ENCODE measurements at places on chromosomes 12 and 14.

DNA sequence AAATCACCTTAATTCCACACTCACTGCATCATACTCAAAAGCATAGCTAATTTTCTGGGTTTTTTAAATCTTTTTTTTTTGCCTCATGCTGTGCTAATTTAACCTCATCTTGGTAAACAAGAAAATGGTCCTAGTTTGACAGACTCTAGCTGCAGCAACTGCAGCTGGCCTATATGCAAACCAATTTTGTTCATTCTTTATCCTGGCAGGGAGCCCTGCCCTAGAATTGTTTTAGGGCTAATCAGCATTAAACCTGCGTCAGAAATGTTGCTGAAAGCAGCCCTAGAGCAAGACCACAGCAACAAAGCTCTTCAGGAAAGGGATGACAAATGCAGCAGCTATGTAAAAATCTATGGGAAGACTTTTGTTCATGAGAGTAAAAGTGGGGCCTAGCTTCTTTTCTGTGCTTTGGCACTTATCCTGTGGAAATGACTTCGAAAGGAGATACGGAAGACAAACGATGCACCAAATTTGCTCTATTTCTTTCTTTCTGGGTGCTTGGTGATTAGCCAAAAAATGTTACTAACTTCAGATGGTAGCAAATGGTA, 72.2 kb downstream of the DENND5B start:
- peak; percentile 90 for DNase-seq

- DNase-seq, result no peak
Measured at GRCh38 chr14:100128688-100129087, 30.8 kb downstream of the DEGS2 start.

GRCh38 chr12:74415633-74416032, 122.0 kb upstream of the ATXN7L3B start:
- DNase-seq, result peak; percentile 73

DNA sequence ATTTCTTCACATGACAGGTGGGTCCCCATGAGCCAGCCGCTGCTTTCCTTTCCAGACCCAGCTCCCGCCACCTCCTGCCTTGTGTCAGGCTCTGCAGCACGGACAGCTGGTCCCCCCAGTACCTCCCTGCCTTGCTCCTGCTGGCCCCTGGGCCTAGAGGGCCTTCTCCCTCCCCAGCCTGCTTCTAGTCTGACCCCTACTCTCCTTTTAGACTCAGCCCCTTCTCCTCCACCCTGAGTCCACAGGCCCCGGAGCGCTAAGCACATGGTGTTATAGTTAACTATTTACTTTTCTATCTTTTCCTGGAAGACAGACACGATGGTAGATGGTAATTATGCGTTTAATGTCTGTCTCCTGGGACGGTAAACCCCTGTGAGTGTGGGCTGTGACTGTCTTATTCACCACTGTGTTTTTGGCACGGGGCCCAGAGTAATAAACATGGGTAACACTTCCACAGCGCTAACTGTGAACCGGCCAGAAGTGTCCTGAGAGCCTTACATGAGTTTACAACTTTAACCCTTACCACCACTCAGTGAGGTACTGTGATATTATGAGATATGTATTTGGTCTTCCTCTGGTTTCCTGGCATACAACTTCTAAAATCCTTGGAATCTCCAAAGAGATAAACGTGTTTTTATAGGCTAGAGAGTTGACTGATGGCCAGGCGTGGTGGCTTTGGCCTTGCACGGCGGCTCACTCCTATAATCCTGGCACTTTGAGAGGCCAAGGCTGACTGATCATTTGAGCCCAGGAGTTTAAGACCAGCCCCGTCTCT, 41.2 kb downstream of the DGLUCY start:
- DNase-seq, result no peak

DNA sequence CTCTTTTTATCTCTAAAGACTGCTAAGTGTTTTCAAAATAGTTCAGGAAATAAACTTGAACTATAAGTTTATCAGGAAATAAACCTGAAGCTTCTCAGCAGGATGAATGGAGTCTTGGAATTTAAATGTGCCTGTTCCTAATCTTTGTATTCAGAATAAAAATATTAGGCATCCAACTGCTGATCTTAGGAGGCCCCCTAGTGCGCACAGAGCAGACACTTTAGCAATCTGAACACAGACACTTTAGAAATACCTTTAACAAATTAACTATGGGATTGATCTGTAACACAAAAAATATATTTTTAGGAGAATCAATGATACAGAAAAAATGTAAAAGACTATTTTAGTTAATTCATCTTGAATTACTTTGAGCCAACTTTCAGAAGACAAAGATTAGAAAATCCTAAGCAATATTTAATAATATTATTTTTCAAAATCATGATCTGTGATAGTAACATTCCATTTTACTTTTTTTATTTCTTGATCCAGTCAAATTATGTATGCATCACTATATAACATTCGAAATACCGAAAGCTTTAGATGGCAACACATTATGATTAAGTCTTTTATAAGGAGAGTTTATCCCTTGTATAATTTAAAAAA, 80.9 kb downstream of the SLC41A2 start:
- DNase-seq, result peak; percentile 59

- DNase-seq, result peak; percentile 99
Measured at GRCh38 chr12:20588042-20588441, 107.1 kb upstream of the SLCO1C1 start.

DNA sequence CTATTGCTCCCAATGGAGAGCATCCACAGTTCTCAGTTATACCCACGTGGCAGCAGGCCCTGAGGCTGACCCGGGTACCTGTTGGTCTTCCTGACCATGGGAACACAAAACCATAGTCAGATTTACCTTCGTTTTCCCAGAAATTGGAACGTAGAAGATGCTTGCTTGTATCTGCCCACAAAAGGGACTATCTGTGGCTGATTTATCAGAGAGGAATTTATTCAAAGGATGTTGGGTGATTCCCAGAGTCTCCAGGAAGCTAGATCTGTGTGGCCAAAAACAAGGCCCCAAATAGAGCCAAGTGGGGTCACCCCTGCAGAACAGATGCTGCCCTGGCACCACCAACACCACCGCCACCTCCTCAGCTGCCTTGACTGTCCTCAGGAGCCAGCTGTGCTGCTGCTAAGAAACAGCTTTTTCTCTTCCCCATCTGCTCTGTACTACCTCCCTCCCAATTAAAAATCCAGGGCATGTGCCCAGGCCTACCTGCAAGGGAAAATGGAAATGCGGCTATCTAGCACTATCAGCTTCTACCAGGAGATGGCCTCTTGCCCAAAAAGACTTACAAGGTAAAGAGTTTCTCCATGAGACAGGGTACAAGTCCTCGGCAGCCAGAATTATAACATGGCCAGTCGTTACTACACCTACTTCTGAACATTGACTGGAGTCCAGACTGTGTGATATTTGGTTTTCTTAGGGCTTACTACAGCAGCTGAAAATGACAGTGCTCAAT, 128.6 kb upstream of the PLEKHG7 start:
- DNase-seq, result peak; percentile 75

GRCh38 chr12:128856035-128856790, 2.9 kb downstream of the GLT1D1 start:
- DNase-seq, result no peak

DNA sequence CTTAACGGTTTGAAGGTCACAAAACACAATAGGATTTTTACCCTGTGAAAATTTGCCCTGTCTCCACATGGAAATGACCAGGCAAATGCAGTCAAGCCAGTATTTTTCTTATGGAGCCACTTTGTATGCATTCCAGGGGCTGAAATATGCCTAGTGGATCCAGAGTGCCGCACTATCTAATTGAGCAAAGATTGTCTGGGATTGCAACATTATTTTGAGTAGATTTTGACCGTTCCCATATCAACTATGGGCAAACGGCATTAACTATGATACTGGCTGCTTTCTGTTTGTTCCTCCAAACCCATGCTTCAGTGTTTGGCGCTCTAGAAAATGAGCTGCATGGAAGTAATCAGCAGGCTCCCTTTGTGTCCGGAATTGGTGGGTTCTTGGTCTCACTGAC, 223.0 kb downstream of the BTG1 start:
- no peak for DNase-seq

GRCh38 chr14:99633918-99634317, 11.0 kb upstream of the HHIPL1 start:
- DNase-seq, result no peak

- DNase-seq, result no peak
Measured at GRCh38 chr12:93972411-93973208, 175.8 kb upstream of the PLXNC1 start.

- no peak for DNase-seq
Measured at GRCh38 chr12:95142431-95143151, 69.2 kb upstream of the NR2C1 start.

GRCh38 chr12:57239587-57240065, 10.1 kb downstream of the SHMT2 start:
- DNase-seq, result no peak

DNA sequence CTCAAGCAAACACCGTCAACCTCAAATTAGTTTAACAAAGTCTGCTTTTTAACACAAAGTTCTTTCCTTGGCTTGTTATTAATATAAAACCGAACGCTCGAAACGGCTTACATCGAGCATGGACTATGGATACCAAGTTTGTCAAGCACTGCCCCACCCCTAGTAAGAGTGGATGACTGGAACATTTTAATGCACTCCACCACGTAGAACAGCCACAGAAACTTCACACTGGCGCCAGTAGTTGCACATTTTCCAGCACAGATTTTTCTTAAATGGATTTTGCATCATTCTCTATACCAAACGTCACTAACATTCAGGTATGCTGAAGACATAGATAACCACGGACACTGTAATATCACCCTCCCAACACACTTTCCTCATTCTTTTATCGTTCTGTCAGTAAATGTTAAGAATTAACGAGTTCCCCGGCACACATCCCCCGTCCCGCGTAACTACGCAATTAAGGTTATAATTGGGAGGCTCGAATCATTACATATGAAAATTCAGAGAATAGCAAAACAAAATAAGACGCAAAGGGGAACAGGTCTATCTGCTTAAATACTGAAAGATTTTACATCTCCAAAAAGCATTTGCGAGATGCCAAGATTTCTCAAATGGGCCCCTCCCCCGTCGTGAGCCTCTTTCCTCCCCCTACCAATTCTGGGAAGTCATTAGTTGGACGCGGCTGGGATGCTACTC, 990 bp downstream of the FERMT2 start:
- DNase-seq, result peak; percentile 32

- DNase-seq, result no peak
Measured at GRCh38 chr14:59439256-59439965, 25.8 kb downstream of the GPR135 start.

GRCh38 chr14:93286212-93286890, 46.5 kb downstream of the BTBD7 start:
- no peak for DNase-seq

DNA sequence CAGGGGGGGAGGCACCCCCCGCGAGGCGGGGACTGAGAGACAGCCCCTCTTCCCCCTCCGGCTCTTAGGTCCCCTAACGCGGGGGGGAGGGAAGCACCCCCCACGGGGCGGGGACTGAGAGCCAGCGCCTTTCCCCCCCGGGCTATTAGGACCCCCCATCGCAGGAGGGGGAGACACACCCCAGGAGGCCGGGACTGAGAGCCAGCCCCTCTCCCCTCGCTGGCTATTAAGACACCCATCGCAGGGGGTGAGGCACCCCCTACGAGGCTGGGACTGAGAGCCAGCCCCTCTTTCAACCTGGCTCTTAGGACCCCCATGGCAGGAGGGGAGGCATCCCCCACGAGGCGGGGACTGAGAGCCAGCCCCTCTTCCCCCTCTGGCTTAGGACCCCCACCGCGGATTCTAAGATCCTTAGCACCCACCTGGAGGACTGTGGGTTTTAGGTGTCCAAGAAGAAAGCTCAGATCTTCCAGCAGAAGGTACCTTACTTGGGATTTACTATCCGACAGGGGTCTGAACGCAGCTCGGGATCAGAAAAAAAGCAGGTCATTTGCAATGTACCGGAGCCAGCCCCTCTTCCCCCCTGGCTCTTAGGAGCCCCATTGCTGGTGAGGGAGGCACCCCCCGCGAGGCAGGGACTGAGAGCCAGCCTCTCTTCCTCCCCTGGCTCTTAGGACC, 197.8 kb upstream of the PZP start:
- DNase-seq, result peak; percentile 54

DNA sequence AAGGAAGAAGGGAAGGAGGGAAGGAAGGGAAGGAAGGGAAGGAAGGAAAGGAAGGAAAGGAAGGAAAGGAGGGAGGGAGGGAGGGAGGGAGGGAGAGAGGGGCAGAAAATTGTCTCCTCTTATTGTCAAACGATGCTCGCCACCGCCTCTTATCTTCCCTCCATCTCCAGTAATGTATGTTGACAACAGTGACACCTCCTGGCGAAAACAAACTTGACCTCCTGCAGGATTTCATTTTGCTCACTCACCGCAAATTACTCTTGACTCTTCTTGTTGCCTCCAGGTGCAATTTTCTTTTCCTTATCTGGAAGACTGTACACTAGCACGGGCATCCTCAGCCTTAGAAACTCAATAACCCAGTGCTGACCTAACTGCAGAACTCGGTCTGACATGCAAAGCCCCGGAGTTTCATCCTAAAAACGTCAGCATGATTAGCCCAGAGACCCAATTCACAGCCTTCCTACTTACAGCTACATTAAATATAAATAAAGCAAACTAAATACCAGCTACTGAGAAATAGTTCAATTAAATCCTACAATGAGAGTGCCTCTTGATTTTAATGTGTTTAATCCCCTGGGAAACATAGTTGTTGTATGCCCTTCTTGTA, 512.4 kb upstream of the TMPO start:
- DNase-seq, result peak; percentile 75

- peak; percentile 74 for DNase-seq
Measured at GRCh38 chr12:92608151-92609091, 94.4 kb upstream of the PLEKHG7 start.

DNA sequence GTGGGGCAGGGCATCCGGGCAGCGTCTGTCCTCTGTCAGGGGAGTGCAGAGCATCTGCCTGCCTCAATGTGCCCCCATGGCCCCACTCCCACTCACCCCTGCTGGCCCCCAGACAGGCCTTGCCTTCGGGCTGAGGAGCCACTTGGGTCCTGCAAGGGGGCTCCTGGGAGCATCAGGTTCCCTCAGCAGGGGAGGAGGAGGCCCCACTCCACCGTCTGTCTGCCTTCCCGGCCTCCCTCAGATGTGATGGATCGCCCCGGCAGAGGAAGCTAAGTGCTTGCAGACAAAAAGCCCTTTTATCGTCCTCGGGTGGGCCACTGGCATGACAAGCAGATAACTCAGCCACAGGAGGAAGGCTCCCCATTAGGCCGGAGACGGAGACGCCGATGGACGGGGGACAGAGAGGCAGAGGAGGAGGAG, 35.1 kb downstream of the NCOR2 start:
- no peak for DNase-seq

GRCh38 chr14:79483477-79484388, 727.6 kb downstream of the DIO2 start:
- DNase-seq, result peak; percentile 94

- no peak for DNase-seq
Measured at GRCh38 chr14:74064426-74064825, 19.8 kb downstream of the ALDH6A1 start.

DNA sequence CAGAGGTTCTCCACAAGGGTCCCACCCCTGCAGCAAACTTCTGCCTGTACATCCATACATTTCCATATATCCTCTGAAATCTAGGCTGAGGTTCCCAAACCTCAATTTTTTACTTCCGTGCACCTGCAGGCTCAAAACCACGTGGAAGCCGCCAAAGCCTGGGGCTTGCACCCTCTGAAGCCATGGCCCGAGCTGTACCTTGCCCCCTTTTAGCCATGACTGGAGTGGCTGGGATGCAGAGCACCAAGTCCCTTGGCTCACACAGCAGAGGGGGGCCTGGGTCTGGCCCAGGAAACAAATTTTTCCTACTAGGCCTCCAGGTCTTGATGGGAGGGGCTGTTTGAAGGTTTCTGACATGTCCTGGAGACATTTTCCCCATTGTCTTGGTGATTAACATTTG, 84.4 kb downstream of the FSCB start:
- no peak for DNase-seq

- peak; percentile 50 for DNase-seq
Measured at GRCh38 chr12:14238221-14238792, 127.2 kb upstream of the ATF7IP start.
